ENCODE measurements at places on chromosomes 2 and 18.

DNA sequence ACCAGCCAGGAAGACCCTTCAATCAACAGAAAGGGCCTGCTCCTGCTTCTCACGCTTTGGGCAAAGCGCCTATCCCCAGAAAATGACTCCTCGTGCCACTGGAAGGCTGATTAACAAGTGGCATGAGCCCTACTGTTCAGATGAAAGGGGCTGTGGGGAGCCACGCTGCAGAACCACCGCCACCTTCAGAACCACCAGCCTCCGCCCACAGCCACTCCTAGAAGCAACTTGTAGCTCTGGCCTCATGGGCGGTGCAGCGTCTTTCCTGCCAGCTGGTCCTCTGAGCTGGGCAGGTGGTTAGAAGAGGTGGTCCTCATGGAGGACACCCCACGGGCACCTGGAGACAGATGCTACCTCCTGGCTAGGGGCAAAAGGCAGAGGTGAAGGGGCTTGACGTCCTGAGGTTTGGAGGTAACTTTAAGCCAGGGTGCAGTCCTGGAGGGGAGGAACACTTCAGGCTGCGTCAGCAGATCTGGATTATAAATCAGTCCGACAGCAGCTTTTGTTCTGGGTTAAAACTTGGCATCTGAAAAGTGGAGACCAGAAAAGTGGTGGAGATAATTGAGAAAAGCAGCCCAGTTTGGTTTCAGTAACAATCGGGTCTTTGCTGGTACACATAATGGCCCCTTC, 861 bp upstream of the SEMA4C start:
- peak; percentile 36 for DNase-seq

DNA sequence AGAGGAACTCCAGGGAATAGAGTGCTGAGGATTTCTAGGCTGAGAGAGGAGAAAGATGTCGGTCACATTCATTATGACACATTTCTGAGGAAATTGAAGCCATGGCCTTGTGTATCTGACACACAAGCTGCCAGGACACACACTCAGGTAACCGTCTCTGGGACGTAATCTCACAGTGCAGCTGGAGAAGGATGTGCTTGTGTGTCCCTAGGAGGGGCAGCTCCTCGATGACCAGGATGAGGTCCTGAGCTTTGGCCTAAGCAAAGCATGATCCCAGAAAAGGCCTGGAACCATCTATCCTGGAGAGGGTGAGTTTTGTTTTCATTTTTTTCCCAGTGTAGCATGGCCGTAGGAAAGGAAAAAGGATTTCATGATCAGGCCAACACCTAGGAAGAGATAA, 102.2 kb downstream of the CAPN13 start:
- no peak for DNase-seq

DNA sequence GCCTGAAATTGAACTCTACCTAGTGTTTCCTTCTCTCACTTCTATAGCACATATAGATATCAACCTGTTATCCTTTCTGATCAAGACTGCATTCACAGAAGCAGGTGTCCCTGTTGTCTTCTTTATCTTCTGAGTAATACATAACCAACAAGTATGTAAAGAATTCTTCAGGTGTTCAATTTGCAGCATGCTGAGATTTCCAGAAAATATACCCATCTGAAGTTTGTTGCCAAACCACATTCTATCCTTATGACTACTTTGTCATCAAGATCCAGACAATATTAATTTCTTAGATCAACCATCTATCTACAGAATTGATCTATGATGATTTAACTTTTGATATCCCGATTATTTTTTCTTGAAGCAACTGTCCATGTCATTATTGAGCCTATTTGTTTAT, 69.5 kb downstream of the TGFA start:
- no peak for DNase-seq

- no peak for DNase-seq
Observed at GRCh38 chr2:114580691-114581090, 138.2 kb downstream of the DPP10 start.

DNA sequence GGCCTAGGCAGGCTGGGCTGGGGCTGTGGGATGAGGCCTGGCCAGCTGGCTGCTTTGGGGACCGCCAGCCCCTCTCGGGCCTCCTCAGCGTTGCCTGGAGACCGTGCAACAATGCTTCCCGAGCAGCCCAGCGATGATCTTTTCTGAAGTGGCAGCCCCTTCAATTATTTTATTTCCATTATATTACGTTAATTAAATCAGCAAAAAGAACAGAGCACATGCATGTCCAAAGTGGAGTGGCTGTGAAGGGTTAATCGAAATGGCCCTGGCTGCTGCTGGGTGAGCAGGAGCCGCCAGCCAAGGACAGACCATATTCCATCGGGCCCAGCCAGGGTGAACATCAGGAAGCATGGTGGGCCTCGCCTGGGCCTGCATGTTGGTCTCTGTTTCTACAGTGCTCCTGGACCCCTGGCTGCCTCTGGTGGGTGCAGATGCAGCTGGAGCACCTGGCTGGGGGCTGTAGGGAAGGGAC, 245.5 kb downstream of the MYCN start:
- no peak for DNase-seq

DNA sequence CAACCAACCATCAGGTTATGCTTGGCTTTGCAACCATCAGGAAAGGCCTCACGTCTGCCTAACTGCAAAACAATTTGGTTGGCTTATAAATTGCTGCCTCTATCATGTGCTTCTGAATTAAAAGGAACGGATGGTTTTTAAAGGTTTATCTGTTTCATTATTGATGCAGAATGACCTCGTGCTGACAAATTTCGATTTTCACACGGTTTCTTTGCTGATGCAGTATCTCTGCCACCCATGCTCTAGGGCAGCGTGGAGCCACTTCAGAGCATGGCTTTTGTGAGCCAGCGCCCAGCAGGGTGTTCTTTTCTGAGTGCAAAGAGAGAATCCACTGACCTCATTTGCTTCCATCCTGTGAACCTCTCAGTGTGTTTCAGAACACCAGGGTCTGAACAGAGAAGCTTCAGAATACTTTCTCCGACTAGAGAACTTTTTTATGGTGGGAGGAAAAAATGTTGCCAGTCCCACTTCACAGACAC, 143.1 kb upstream of the L3MBTL4 start:
- no peak for DNase-seq

GRCh38 chr18:463827-464541, 36.5 kb downstream of the COLEC12 start:
- DNase-seq: no peak
